SHP77 (cell line): ENCODE measurements at places on chromosomes 5 and 9.

DNA sequence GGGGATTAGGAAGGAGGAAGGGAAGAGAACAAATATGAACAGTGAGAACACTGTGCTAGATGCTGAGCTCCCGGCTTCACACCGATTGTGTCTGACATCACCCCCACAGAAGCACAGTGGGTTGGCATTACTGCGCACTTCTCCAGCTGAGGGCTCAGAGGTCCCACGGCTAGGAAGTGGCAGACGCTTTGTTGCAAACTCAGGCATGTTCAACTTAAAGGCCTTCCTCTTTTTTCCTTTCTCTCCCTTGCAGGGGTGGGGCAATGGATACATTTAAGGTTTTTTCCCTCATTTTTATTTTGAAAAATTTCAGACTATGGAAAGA is 15.5 kb upstream of the SHB start:
- no peak for DNase-seq

GRCh38 chr5:76199336-76200318 is 116.4 kb downstream of the SV2C start:
- no peak for DNase-seq

DNA sequence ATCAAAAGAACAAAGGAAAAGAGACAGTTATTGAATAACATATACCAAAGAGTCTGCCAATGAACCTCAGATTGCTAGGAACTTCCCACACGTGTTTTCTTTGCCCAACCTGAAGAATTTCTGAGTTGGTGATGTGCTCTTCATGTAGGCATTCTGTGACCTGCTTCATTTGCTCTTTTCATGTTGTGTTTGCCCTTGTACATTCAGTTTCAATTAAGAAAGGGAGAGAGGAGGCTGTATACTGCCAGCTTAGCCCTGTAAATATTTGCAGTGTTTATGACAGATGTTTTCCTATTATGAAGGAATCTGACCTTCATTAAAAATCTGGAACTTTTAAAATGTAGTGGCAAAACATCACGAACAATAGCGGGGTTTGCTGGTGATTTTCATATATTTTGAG is 168.5 kb downstream of the GAS1 start:
- DNase-seq = no peak

GRCh38 chr5:80230269-80230992 is 25.4 kb downstream of the SERINC5 start:
- DNase-seq = no peak

DNA sequence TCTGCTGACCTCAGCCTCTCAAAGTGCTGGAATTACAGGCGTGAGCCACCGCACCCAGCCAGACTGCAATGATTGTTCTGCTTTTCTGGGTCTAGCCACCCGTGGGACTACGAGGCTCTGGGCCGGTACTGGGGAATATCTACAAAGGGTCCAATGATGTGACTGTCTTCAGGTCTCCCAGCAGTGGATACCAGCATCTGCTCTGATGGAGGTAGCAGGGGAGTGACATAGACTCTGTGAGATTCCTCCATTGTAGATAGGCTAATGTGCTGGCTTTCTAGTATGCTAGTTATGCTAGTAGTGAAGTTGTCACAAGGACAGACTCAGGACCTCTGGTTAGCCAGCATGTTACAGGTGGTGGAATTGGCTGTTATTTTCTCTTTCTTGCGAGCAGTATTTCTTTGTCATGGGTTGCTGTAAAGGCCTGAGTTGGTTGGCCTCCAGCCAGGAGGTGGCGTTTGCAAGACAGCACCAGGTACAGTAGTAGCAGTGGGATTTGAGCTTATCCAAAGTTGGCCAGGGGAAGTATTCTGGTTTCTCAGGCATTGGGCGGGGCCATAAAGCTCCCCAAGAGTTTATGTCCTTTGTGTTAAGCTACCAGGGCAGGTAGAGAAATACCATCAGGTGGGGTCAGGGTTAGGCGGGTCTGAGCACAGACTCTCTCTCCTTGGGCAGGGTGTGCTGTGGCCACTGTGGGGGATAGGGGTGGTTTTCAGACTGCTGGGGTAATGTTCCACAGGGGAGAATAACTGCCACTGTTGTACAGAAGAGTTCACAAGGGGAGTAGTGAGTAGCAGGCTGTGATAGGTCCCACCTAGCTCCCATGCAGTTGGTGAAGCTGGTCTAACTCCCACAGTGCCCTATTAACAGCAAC is 105.2 kb downstream of the SGCD start:
- DNase-seq = no peak

GRCh38 chr5:72203251-72203845 is 96.1 kb downstream of the MAP1B start:
- no peak for DNase-seq

- no peak for DNase-seq
Measured at GRCh38 chr9:108166519-108166918, 677.0 kb upstream of the KLF4 start.

- DNase-seq = peak; percentile 60
Measured at GRCh38 chr5:108238936-108239887, 142.7 kb downstream of the FBXL17 start.

DNA sequence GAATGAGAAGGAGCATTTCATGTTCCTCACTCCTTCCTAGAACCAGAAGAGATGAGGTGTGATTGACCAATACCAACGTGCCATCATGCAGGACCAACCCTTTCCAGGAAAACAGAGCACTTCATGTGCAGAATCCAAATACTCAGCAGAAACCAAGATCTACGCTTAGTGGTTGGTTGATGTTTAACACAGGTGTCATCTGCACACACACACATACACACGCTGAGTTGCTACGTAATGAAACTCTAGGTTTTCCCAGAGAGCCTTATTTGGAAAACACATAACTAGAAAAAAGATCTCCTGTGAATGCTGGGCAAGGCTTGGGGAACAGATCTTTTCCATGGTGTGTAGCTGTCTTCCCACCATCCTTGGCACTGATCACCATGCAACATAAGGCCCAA is 21.1 kb upstream of the ZNF622 start:
- no peak for DNase-seq

DNA sequence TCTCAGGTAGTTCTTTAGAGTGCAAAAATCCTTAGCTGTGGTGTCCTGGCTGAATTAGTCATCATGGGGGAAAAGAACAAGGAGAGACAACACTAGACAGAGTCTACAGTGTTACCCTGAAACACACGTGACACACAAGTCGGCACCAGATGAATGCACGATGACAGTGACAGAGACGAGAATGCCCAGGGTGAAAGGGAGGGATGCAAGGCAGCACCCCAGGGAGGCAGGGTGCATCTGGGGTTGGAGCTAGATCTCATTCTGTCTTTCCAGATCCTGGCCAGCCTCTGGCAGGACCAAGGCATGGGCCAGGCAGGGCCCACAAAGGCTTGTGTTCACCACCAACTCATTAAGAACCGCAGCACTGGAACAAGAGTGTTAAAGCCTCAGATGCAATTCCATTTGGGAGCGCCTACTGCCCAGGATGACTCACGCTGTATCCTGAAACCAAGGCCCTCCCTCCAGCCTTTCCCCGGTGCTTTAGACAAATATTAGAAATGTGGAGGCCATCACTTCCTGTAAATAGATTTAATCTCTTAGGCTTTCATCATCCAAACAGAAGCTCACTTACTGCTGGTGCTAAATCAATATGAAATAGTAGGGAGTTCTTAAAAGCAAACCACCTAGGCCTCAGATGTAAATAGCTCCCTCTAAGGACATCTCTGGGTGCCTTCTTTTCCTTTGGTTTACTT is 56.1 kb downstream of the IRX2 start:
- no peak for DNase-seq

- DNase-seq = no peak
Measured at GRCh38 chr5:99544356-99544755, 615.5 kb upstream of the CHD1 start.

DNA sequence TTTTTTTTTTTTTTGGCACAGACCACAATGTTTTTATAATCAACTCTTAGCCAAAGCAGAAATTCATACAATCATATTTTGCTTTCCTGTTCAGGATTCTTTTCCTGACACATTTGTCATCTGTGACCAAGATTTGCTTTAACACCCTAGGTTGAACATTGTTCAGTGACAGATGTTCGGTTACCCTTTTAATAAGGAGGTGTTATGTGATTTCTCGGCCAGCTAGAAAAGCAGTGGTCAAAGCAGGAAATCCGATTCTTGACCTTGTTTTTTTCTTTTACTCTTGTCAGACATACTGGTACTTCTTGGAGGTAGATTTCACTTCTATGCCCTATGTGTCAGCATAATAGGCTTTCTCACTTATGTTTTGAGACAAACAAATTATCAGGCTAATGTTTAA is 335.3 kb upstream of the ACTBL2 start:
- no peak for DNase-seq

DNA sequence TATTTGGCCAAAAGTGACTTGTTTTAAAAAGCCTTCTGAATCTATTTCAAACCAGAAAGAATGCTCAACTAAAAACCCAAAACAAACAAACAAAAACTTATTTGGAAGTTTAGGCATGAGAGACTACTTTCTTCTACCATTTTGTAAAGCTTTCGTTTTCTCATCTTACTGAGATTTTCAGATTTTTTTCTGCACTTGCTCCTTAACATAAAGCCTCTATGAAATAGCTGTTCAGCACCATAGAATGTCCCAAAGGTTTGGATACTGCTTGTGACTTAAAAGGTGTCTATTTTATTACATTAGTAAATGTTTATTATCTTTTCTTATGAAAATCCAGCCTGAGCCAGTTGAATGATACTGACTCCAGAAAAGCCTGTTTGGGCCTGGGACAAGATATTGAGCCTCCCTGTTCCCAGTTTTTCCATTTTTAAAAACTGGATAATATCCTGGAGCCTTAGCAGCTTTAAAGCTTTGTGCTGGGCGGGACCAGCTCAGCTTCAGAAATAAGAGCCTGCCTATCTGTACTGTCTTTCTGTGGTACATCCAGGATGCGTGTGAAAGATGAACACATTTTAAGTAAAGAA is 292.6 kb downstream of the ZSWIM6 start:
- no peak for DNase-seq

DNA sequence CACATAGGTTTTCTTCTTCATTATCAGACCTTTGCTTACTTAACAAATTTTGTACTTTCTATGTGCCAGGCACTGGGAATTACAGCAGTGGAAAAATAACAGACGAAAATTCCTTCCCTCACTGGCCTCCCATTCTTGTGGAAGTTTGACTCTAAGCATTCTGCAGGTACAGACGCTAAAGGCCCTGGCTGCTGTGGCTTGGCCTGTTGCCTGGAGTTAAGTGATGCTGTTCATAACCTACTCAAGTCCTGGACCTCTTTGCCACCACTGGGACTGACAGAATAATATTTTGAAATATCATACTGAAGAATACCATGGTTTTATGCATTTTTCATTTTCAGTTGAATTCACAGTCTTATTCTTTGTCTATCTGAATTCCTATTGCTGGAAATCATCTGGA is 97.3 kb upstream of the SPATA31C2 start:
- no peak for DNase-seq

DNA sequence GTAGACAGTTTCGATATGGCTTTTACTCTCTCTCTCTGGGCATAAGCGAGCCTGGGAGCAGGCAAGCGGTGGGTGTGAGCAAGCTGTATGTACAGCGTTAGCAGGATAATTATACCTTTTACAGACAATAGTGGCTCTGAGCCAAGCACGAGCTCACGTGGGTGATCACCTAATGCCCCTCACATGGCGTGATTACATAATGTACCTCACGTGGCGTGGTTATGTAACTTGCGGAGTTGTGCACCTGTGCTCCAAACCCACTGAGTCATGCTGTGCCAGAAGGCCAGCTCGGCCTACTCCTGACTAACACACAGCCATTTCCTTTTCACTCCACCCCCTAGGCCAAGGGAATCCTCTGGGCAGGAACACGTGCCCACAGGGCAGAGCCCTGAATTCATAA is 797.2 kb downstream of the EFNA5 start:
- DNase-seq = peak; percentile 91

DNA sequence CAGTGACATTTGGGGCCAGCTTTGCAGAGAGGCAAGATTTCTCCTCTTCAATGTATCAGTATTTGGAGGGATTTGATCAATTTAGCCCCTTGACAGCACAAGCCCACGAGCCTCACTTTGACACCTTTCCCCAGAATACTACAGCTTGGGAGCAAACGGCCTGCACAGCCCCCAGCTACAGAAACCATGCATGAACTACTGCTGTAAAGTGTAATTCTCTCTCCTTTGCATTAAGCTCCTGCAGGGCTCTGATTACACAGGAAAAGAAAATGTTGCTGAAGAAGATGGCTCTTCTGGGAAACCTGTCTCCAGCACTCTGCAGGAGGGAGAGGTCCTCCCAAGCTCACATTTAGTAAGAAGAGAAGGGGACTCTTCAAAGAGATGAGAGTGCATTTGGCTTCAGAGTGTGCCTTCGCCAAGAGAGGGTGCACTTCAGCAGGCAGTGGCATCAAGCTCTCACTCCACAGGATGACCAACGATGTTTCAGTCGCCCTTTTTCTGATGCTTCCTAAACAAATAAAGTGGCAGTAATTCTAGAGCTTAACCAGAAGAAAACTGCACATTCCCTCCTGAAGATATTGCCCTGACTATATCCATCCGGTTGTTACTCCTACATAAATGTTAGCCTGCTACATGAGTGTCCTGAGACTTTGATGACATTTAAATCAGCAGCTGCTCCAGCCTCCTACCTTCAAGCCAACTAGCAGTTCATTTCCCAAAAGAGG is 272.2 kb downstream of the AUH start:
- DNase-seq = peak; percentile 14

GRCh38 chr5:138849439-138849838 is 25.7 kb downstream of the LRRTM2 start:
- DNase-seq = no peak
